ENCODE measurements at places on chromosomes 12 and 14.

DNA sequence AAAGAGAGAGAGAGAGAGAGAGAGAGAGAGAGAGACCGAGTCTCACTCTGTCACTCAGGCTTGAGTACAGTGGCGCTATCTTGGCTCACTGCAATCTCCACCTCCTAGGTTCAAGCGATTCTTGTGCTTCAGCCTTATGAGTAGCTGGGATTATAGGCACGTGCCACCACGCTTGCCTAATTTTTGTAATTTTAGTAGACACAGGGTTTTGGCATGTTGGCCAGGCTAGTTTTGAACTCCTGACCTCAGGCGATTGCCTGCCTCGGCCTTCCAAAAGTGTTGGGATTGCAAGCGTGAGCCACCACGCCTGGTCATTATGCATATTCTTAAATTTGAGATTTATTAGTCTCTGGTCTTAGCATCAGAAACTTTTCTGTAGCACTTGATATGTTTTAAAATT is 317.9 kb upstream of the ATP2B1 start:
- DNase-seq = no peak

GRCh38 chr12:44357494-44357893 is 518.6 kb downstream of the NELL2 start:
- DNase-seq = no peak

DNA sequence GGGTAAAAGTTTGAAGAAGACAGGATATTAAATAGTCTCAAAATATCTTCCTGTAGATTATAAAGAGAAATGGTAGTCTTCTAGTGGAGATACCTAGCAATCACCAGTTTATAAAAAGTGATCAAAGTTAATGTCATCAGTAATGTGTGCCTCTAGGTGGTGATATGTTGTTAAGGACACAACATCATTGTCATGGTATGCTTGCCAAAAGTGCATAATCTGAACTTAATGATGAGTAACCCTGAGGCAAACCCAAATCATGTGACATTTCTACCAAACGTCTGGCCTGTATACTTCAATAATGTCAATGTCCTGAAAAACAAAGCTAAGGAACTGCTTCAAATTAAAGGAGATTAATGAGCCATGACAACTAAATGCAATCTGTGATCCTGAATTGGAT is 214.7 kb downstream of the PHLDA1 start:
- DNase-seq = no peak

- no peak for DNase-seq
Observed at GRCh38 chr12:45282411-45282810, 66.5 kb downstream of the ANO6 start.

- no peak for DNase-seq
Observed at GRCh38 chr12:68158432-68158831, 1.1 kb downstream of the IFNG start.

Data from SK-N-MC (cell line).